Neural crest cell (in vitro differentiated cells): ENCODE measurements at places on chromosomes 16 and 17.

GRCh38 chr17:64218066-64218465, 45.0 kb downstream of the TEX2 start:
- DNase-seq = no peak

DNA sequence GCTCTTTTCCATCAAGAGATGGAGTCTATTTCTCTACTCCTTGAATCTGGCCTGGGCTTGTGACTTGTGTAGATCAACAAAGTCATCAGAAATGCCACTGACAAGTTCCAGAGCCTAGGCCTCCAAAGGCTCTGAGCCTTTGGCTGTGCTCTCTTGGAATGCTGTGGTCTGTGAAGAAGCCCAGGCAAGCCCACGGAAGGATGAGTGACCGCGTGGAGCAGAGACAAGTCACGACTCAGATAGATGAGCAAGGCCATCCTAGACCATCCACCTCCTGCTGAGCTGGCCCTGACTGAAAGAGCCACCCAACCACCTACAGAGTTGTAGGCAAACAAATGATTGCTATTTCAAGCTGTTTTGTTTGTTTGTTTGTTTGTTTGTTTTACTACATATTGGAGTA, 11.6 kb upstream of the ICAM2 start:
- DNase-seq = no peak

DNA sequence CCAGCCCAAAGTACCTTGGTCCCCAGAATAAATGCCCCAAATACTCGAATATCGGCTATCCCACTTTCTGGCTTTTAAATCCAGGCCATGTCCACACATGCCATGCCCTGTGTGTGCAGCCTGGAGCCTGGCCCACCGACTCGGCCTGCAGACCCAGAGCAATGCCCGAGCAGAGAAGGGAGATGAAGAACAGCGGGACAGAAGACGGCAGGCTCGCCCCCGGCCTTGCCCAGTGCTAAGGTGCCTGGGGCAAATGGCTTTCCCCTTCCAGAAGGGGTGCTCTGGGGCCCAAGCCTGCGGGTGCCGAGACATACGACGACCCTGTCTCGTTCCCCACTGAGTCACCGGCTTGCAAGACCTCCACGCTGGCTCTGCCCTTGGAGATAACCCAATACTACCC, 8.0 kb downstream of the CLUH start:
- no peak for DNase-seq

DNA sequence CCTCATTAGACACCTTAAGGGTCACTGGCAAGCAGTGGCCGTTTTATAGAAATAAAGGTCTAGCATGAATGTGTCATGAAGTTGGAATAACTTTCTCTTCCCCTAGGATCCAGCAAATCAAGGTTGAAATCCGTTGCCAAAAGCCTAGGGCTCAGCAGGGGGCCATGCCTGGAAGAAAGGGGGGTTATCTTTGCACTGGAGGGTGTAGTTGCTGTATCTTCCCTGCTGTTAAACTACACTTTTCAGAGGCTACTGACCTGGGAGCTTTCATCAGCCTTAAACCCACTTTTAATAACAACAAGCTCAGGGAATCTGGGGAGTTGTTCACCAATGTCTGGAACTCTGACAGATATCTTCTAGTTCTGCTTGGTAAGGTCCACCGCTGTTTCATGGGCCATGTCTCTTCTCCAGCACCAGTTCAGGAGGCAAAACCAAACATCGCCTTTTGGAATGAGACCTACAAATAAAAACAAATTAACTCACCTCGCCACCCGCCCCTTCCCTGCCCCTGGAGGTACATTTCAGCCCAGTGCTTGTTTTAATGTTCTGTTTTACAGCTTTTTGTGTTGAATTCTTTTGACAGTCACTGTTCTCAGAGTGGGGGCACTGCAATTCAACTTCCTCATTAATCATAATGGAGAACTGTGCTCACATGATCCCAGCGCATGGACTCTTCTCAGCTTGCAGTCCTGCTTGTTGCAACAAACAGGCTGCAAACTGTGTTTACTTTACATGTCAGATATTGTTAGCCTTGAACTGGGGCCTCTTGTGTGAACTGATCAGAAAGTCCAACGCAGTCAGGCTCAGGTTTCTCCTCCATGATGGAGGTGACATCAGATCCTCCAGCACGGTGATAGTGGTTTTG, 508.7 kb downstream of the KCNJ2 start:
- DNase-seq = no peak

DNA sequence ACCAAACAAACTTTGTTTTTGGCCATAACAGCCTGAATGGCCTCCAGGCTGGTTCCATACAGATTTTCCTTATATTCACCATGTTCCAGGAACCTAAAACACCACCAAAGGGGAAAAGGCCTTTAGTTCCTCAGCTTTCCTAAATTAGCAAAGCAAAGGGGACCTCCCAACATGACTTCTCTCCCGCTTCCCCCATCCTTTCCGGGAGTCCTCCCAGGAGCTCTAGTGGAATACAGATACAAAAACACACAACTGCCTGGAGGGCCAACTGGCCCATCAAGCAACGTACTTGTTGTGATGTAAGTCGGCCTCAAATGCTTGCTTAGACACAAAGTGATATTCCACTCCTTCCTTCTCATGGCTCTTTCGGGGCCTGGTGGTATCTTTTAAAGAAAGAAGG, 22.1 kb downstream of the MPP3 start:
- no peak for DNase-seq

GRCh38 chr17:29150161-29150560, 30.0 kb downstream of the MYO18A start:
- DNase-seq = no peak

DNA sequence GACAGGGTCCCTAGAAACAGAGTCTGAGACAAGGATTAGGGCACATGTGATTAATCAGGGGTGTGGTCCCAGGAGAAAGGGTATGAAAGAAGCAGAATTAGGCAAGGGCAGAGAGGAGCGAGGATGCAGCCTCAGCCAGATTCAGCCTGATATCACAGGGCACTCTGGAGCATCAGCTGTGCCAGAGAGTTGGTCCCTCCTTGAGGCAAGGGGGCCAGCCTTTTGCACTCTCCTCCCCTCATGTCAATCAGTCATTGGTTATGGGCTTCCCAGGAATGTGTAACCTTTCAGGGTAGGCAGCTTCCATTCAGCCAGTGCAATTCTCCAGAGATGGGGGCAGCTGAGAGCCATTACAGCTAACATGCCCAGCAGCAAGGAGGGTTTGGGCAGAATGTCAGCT, 152.6 kb upstream of the LHX1 start:
- DNase-seq = no peak

GRCh38 chr16:72371307-72372086, 199.5 kb upstream of the PMFBP1 start:
- no peak for DNase-seq

DNA sequence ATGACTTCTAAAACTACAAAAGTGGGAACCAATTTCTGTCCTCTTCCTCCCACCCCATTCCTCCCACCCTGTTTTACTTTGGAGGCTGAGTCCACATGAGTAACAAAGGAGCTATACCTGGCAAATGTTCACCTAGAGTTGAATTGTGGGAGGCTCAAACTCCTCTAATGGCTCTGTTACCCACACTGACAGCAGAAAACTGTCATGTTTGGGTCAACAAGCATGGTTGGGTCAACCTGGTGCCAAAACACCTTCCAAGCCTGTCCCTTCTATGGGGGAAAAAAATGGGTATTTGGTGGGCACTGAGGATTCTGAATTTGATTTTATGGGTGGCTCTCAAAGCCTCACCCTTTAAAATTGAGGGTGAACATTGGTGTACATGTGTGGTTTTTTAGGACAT, 12.0 kb upstream of the HOXB13 start:
- no peak for DNase-seq

- DNase-seq = no peak
Observed at GRCh38 chr17:77549726-77550366, 408.7 kb upstream of the TNRC6C start.

- DNase-seq = no peak
Observed at GRCh38 chr17:50487213-50488096, 8.8 kb downstream of the RSAD1 start.

GRCh38 chr16:54503856-54504219, 217.3 kb upstream of the IRX3 start:
- DNase-seq = no peak

DNA sequence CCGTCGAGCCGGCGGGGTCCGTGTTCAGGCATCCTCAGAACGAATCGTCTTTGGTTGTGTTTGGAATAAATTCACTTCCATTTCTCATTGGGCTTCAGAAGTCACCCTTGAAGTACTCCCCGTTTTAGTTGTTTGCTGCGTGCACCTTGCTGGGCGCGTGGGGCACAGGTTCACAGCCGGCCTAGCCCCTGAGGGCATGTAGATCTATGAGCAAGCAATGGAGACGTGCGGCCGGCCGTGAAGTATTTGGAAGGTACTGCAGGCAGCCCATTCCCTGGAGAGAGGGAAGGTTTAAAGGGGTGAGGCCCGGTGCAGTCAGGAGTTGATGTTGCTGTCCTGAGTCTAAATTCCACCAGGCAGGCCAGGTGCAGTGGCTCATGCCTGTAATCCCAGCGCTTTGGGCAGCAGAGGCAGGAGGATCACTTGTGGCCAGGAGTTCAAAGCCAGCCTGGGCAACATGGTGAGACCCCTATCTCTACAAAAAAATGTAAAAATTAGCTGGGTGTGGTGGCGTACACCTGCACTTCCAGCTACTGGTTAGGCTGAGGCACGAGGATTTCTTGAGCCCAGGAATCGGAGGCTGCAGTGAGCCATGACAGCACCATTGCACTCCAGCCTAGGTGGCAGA, 714 bp downstream of the ACSF3 start:
- DNase-seq = no peak

GRCh38 chr17:78891406-78892061, 11.5 kb downstream of the CEP295NL start:
- DNase-seq = no peak

GRCh38 chr16:11051879-11052808, 107.8 kb downstream of the CLEC16A start:
- DNase-seq = no peak

DNA sequence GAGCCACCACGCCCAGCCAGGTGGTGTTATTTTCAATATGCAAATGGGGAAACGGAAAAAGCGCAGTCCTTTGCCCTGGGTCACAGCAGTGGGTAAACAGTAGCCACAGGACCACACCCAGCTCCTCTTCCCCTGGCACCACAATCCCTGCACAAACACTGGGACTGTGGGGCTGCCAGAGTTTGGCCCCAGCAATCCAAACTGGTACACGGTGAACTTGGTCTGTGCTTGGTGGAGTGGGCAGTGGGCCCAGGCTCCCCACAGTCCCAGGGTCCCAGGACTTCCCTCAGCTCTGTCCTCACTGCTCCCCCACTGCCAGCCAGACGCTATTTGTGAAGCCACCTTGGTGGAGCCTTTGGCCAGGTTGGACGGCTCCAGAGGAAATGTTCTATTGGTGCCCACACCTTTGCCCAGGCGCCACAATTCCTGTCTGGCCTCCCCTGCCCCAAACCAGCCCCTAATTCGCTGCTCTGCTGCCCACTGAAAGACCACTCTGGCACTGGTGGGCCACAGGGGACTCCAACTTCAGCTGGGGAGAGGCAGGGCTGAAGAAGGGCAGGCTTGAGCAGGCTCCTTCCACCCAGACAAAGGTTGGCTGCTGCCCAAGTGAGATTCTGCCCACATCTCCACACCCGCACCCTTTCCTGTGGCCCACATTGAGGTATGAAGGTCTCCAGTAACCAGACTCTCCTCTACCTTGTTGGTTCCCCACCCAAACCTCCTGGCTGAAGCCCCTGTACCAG, 2.1 kb downstream of the CHAD start:
- DNase-seq = no peak

- no peak for DNase-seq
Observed at GRCh38 chr17:28141773-28142172, 99.3 kb downstream of the NLK start.

GRCh38 chr17:40366861-40367518, 2.5 kb upstream of the GJD3 start:
- DNase-seq = no peak

DNA sequence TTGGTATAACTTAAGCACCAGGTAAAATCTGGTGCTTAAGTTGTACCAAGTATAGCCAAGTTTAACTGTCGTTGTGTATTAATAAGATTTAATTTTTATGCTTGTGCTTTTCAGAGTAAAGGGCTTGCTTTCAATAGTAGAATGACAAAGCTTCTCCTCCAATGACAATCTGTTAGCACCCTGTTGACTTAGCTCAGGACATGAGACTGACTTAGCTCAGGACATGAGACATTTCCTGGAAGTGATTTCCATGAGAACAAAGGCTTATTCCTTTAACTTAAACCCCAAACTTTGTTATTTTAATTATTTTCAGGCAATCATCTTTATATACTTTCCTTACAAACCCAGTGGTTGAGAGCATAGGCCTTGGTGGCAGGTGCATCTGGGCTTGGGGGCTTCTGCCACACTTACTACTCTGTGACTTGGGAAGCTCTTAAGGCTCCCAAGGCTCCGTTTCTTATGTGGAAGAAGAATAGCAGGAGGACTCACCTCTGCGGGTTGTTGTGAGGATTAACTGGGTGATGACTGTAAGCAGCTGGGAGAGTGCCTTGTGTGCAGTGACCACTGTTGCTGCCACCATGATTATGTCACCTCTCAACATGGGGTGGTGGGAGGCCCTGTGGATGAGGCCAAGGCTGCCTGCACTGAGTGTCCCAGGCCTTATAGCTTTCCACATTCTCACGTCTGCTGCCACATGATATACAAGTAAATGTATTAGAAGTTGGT, 59.4 kb upstream of the CMIP start:
- no peak for DNase-seq

DNA sequence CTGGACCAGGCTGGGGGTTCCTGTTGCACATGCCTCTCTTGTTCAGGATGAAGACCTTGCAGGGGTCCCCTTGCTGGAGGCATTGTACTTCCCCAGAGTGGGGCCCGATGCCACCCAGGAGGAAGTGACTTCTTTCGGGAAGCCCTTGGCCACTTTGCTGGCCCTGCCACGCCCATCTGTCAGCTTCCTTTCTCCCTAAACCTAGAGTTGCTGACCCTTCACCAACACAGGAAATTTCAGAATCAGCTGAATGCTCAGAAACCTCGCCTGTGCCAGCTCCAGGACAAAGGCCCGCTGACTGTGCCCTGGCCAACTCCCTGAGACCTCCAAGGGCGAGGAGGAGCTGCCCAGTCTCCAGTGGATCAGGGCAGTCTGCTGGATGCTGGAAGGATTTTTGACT, 26.7 kb downstream of the WNT9B start:
- no peak for DNase-seq

- DNase-seq = no peak
Observed at GRCh38 chr16:56617212-56618085, 8.1 kb upstream of the MT1E start.

GRCh38 chr17:57266902-57267311, 10.6 kb downstream of the MSI2 start:
- DNase-seq = no peak

GRCh38 chr16:74896389-74897370, 88.2 kb downstream of the WDR59 start:
- DNase-seq = no peak
